T-helper 1 cell (primary cell): ENCODE measurements at places on chromosomes 7 and 10.

- DNase-seq, result no peak
These were observed 4.8 kb downstream of the NHLRC2 start for GRCh38 chr10:113859261-113859660.

DNA sequence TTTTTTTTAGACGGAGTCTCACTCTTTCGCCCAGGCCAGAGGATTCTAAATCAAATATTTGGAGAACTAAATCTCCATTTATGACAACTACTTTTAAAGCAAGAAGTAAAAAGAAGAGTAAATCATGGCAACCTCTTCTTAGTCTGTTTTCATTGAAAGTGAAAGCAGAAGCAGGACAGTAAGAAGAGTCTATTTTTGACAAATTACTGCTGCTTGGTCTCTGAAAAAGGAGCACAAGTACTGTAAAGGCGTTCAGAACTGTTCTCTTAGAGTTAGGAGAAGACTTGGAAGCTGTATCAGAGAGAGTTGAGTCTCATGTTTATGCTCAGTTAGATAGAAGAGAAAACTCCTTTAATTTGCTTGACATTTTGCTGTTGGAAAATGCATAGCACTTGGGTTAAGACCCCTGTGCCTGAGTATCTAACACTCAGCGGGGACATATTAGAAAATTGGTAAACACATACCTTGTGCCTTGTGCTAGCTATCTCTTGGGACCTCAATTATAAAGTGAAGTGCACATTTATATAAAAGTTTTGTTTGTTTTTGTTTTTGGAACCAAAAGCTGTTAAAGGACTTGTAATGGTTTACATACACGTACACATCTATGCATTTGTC is 433.0 kb downstream of the ANKRD7 start:
- no peak for DNase-seq

- no peak for DNase-seq
These were observed 13.1 kb upstream of the UCMA start for GRCh38 chr10:13247246-13247645.

DNA sequence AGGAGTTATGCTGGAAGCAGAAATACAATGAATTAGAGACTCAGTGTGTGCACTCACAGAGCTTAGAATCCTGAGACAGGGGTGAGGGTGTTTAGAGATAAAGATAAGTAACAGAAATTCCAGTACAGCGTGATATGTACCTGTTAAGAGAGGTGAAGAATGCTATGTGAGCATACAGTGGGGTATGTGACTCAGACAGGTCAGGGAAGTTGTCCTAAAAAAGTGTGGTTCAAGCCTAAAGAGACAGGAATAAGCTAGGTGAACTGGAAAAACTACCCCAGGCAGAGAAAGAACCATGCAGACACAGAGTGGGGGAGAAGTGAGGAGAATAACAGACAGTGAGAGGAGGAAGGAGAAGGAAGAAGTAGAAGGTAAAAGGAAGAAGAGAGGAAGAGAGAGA is 8.6 kb downstream of the SMIM30 start:
- DNase-seq, result no peak

DNA sequence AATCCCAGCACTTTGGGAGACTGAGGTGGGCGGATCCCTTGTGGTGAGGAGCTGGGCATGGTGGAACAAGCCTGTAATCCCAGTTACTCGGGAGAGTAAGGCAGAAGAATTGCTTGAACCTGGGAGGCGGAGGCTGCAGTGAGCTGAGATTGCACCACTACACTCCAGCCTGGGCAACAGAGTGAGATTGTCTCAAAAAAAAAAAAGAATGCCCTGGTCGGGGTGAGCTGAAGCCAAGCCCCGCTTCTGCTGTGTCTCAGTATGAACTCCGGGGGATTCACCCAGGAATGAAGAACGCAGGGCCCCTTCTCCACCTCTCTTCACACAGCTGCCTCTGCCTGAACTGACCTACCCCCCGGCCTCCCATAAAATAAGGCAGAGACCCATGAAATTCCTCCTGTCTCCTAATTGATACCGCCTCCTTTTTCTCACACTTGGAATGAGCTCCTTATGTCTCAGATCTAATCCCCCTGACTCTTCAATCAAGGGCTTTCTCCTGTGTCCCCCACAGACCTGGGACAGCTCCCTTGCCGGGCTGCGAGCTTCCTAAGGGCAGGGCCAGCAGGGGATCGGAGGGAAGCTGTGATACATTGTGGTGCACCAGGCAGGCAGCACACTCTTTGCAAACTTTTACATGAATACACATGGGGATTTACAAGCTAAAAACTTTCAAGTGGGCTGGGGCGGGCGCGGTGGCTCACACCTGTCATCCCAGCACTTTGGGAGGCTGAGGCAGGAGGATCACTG is 911 bp upstream of the ZP3 start:
- no peak for DNase-seq

- DNase-seq, result no peak
These were observed 66.4 kb downstream of the MYL10 start for GRCh38 chr7:101562531-101563197.

- no peak for DNase-seq
These were observed 42.5 kb downstream of the FOXK1 start for GRCh38 chr7:4724648-4725013.

GRCh38 chr7:1210979-1211608 is 21.6 kb upstream of the UNCX start:
- DNase-seq, result no peak

- no peak for DNase-seq
These were observed 14.1 kb downstream of the BMPR1A start for GRCh38 chr10:86770412-86770960.

DNA sequence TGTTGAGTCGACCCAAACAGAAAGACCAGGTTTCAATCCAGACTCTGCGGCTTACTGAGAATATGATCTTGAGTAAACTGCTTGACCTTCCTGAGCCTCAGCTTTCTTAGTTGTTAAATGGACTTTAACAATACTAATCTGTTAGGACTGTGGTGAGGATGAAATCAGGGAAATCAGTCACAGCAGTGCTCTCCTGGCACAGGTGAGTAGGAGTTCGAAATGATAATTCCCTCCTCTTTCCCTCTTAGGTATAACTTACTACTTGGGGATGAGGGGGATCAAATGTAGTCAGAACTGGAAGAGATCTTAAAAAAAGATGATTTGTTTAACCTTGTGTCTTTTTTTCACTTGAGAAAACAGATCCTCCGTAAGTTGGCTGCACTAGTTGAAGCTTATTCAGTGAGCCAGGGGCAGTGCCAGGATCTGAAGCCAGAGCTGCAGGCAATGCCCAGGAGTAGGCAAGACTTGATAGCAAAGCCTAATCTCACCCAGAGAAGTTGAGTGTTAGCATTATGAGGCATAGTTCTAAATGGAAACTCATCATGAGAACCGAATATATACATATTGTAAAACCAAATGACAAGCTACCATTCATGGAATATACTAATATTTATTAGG is 1.8 kb upstream of the MAGI2 start:
- no peak for DNase-seq

DNA sequence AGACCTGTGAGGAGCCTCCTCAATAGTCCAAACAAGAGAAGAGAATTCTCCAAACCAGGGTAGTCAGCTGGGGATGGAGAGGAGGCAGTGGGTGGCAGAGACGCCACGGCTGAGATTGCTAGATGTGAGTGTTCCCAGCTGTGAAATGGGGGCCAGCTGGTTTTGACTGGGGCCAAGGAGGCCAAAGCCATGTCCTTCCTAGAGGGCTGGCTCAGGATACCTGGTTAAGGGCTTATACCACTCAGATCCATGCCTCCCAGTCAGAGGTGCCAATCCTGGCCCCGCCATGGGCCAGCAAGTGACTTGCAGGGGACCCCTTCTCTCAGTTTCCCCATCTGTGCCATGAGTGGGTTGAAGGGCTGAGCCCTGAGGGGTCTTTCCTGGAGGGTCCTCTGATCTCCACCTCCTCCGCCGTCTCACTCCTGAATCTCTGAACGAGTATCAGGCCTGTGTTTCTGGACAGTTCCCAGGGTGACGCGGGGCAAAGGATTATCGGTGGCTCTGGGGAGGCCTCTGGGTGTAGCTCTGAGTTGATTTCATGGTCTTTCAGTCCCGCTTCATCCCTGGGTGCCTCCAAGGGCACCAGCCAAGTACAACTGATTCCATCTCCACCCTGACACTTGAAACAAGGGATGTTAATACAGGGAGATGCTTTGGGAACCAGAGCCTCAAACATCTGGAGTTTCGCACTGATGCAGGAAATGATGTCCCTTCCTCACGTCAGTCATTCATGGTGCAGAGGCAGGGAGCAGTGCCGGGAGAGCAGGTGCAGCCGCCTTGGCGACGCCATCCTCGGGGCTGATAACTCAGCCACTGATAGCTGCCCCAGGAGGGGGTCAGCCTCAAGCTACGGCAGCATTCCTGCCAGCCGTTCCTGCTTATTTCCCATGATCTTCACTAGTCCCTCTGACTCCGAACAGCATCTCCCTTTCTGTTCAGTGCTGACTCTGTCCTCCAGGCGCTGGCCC is 126.7 kb downstream of the RGS10 start:
- no peak for DNase-seq

GRCh38 chr10:99908512-99908911 is 101.2 kb downstream of the DNMBP start:
- DNase-seq, result peak; percentile 32

DNA sequence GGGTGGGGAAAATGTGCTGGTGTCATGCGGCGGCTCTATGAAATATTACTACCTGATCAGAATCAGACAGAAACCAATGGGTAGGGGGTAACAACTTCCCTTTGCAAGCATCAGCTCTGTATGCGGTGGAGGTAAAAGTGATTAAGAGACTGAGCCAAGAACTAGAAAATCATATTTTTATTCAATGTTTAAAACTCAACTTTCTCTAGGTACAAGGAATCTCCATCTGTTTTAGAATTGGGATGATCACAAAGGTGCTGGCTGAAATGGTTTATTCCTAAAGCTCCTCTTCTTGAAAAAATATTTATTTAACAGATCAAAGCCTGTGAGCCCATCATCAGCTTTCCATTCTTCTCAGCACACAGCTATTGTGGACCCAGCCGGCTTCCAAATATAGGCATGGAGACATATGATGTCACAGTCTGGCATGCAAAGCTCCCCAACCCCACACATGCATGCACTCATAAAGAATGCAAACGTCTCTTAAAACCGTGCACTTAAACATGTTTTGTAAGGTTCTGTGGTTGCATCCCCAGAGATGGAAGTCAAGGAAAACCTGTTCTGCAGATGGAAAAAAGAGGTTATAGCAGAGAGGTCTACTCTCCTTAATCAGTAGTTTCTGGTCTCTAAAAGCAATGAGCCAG is 126.0 kb downstream of the SKIDA1 start:
- DNase-seq, result no peak

- DNase-seq, result no peak
These were observed 28.9 kb downstream of the SKIDA1 start for GRCh38 chr10:21496343-21497176.

DNA sequence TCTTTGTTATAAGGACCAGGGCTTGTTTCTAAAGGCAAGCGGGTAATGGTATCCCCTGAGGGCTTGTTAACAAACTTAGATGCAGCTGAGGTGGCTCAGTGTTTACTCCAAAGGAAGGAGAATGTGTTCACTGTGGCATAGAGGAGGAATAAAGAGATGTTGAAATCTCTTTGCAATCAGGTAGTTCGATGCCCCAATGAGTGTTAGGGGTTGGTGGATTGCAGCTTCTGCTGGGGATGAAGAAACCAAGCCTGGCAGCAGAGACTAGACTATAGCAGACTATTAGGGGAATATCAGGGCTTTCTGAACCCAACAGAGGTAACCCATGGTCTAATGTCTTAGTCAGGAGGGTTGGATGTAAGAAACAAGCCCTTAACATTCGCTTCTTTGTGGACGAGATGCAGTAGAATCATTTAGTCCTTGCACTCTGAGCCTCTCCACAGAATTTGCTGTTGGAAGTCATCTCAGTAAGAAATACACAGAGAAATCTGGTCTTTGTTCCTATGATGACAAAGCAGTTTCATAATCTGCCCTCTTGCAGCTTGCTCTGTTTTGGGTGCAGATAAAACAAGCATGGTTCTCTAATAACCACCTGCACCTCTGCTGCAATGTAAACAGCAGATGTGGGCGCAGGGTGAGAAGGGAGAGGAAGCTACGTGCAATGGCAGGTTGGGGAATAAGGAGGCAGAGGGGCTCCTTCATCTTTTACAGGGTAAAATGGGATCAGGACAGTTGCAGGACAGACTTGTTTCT is 108.6 kb downstream of the NRF1 start:
- DNase-seq, result no peak

GRCh38 chr10:6047847-6048246 is 14.3 kb downstream of the IL2RA start:
- no peak for DNase-seq

DNA sequence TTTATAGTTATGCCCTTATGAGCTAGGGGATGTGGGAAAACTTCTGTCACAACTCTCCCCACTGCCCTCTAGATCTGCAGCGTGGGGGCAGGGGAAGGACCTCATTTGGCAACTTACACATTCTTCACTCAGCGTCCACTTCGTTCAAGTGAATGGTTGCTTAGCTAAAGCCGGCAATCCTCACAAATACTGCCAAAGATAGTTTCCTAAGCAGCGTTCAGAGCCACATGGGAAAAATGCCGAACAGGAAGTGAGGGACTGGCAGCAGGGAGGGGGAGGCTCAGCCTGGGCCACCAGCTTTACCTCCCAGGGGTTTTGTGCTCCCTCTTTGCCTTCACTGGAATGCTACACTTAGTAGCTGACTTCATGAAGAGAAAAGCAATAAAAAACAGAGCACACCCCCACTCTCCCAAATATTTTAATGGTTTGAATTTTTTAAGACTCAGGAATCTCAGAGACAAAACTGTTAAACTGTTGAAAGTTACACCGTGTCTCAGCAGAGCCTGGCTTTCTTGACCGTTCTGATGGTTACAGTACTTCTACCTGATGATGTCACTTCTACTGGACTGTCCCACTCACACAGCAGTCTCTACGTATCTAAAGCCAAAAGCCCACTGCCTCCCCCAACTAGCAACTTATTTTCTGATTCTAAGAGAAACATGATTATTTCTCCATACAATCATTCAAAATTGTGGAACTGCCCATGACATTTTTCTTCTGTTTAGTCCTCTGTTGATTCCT is 10.4 kb downstream of the GRM3 start:
- no peak for DNase-seq
